ENCODE measurements at places on chromosomes 16 and 17.

DNA sequence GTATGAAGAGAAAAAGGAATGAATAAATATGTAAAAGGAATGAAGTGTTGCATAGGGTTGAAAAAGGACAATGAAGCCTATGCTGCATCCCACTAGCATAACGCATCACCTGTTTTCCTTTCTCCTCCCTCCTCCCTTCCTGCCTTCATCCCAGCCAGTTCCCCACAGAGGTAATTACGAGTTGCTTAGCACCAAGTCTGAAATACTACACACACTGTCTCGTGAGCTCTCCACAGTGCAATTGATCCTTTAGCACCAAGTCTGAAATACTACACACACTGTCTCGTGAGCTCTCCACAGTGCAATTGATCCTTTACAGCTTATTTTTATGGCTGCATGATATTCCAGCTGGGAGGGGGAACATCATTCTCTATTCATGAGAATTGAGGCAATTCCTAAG, 1.1 kb upstream of the DRC7 start:
- no peak for DNase-seq

DNA sequence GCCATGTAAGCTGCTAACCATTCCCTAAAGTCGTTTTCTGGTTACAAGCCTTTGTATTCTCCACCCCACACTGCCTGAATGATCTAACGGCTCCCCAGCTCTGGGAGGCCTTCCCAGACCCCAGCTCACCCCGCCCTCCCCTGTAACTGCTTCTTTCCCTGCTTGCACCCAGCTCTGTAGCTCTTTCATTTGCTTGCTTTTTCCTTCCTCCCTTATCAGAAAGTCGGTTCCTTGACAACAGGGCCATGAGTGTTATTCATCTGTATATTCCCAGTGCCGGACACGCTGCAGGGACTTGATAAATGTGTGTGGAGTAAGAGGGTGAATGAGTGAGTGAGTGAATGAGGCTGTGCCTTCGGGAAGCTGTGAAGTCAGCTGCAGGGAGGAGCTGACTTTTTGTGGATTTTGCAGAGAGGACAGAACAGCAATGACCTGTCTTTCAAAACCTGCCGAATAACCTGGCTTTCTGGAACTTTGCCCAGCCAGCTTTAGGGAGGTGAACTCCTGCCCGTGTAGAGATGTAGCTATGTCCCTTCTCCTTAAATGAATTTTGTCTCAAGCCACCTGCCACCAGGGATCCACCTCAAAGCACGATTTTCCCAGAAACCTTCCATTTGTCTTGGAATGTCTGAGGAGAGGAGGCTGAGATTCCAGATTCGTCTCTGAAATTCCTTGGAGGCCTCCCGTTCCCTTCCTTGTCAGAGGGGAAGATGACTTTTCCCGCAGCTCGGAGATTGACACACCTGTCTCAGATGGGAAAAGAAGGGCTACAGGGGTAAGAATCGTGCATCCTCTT, 20.0 kb upstream of the CACNG4 start:
- no peak for DNase-seq

- no peak for DNase-seq
Observed at GRCh38 chr17:31509805-31510177, 118.3 kb downstream of the RAB11FIP4 start.

DNA sequence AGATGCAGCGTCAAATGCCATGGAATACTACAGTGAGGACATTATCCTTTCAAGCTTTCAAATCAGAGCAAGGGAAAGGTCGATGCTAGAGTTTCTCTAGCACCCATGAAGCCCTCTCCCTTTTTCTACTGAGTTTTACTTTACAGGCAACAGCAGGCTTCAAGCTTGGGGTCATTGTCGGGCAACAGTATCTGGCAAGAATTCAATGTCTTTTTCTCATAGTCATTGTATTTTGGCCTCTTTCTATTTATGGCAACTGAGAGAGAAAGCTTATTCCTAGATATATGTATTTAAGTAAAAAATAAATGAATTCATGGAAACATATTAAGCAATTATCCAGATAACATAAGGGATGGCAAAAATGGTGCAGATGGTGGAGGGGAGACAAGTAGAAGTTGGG, 364 bp upstream of the CETP start:
- no peak for DNase-seq

DNA sequence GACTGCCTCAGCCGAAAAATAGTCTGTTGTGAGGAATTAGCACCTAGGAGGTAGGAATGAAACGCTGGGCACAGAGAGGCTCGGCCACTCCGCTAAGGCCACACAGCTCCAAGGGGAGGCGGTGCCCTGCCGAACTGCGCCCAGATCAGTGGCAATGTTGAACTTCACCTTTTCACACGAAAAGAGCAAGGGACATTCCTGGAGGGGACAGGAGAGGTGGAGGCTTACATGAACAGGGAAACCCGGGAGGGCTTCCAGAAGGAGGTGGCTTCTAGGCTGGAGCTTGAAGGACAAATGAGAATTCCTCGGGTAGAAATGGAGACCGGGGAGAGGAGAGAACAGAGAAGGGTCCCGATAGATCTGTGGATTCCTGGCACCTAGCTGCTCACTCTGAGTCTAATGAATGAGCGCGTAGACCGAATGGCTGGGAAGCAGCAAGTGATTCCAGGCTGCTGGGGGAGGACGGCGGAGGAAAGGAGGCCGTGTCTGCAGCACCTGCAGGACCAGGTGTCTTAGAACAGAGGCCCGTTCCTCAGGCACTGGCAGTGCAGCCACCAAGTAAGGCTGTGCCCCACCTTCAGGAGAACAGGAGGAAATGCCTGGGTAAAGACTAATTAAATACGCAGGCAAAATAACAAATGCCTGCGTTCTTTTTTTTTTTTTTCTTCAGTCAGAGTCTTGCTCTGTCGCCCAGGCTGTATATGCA, 722 bp upstream of the SLC38A10 start:
- peak; percentile 47 for DNase-seq

DNA sequence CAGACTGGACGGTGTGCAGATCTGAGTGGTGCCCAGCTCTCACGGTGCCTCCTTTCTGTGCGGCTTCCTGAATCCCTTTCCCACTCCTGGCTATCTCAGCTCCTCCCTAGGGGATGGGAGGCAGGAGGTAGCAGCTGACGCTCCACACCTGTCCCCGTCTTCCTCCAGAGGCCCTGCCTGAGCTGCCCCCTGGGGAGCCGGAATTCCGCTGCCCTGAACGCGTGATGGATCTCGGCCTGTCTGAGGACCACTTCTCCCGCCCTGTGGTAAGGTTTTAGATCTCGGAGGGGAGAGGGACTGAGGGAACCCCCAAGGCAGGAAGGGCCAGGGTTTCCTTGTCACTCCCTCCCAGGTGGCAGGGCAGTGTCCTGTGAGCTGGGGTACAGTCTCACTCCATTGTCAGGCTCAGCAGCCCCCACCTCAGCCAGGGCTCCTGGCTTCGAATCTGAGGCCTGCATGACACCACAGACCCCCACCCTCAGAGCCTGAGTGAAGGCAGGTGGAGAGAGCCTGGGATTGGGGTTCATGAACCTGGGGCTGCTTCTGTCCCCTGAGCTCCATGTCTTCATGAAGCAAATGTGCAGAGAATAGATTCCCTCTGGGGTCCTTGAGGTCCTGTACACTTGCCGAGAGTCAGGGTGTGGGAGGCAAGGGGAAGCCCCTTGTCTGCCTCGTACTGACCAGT, 6.6 kb downstream of the DEF8 start:
- DNase-seq = no peak

DNA sequence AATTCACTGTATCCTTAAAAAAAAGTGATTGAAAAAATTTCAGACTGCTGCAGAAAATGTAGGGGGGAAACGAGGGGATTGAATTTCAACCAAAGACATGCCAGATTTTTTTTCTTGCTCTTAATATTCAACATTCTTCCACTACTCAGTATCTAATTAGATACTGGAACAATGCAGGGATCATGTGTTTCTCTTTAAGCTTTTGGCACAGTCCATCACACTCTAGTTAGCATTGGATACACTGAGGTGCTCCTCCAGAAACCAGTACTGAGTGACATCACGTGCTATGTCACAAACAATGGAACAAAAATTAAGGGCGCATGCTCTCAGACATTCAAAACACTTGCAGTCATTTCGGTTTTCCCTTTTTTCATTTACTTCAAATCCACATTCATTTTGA, 298.6 kb upstream of the PSMD7 start:
- DNase-seq = no peak

DNA sequence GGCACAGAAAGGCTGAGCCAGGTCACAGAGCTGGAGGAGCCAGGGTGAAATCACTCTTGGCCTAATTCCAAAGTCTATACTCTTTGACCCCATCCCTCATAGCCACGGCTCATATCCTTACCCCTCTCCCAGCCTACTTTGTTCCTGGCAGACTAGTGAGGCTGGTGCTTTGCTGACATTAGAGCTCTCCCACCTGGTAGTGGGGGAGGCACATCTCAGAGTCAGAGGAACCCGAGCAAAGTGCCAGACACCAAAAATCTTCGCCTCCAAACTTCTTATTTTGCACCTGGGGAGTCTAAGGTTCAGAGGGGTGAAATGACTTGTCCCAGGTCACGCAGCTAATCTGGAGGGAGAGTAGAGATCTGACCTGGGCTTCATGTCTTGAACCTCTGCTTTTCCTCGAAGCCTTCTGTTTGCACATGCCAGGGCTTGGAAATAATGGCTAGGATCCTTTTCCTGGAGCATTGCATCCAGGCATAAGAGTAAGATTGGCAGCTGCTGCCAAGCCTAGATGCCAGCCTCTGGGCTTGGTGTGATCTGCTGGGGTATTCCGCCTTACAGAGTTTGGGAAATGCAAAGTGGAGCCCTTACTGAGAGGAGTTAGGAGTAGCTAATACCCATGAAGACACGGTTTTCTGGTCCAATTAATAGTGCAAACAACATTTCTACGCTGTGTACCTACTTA, 126.9 kb downstream of the SPACA3 start:
- no peak for DNase-seq

GRCh38 chr16:68355447-68356248, 44.8 kb downstream of the PRMT7 start:
- no peak for DNase-seq

- DNase-seq = no peak
Observed at GRCh38 chr16:58507963-58508670, 7.2 kb upstream of the SETD6 start.

- no peak for DNase-seq
Observed at GRCh38 chr17:7667656-7668406, 17.1 kb downstream of the ATP1B2 start.

DNA sequence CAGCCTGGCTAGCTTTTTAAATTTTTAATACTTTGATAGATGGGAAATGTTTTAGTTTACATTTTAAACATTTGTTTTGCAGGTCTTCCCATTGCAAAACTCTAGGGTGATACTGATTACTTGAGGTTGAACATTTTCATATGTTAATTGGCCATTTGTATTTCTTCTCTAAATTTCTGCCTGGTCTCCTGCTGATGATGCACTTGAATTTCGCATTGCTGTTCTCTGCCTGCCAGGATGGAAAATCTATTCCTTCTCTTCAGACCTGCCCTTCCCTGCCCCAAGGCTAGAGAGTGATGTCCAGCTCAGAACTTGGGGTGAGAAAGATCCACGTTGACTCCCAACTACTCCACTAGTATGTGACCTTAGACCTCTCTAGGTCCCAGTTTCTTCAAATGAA, 134.7 kb downstream of the PITPNC1 start:
- no peak for DNase-seq

DNA sequence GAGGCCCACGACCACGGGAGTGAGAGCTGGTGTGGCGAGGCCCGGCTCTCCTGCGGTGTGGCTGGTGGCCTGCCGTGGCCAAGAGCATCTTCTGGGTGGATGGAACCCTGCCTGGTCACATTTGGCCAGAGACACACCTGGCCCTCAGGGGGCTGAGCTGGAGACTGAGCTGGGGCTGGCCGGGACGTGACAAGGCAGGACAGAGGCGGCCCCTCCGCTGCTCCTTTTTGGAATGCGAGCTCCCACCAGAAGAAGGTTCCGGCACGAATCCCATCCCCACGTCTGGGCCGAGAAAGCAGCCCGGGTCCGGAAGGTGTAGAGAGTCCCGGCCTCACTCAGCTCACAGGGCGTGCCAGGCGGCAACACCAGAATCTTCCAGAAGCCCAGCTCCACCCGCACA, 26.0 kb upstream of the CHMP6 start:
- no peak for DNase-seq

DNA sequence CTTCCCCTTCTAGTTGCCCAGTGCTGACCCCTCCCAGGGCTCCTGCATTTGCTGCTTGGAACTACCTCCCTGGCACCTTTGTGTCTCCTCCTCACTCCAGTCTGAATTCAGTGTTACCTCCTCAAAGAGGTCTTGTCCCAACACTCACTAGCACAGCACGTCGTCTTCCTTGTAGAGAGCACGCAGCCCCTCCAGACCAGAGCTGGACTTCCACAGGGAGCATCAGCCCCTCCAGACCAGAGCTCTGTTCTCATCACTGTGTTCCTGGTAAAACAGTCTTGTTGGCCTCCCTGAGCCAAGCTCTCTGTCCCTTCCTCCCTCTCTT, 27.8 kb upstream of the MGAT5B start:
- no peak for DNase-seq

DNA sequence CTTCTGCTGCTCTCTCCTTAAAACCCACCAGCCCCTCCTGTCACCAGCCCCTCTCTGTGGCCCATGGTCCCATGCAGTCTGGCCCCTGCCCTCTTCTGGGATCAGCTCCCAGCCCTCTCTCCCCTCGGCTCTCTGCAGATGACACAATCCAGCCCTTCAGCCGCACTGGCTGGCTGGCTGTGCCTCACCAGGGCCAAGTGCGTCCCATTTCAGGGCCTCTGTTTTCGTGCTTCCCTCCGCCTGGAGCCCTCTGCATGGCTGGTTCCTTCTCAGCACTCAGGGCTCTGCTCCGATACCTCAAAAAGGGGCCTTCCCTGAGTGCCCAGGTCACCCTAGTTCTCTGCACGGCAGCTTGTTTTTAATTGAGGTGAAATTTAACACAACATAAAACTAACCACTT, 124.3 kb downstream of the SOCS1 start:
- DNase-seq = no peak

GRCh38 chr16:69072640-69072974, 32.8 kb upstream of the HAS3 start:
- no peak for DNase-seq

DNA sequence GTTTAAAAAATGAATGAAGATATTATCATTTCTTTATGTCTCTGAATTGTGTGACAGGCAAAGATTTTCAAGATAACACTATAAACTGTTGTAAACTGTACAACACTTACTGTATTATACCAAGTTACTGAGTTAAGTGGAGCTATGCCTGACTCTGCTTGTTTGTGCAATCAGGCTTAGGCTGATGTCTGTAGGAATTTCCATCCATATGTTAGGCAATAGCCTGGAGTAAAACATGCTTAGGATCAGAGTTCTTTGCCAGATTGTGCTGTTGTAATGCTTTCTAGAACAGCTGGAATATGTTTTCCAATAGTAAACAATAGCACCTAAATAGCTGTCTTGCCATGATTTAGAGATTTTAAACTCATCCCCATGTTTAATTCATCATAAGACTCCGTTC, 1496.7 kb downstream of the CDH11 start:
- no peak for DNase-seq

DNA sequence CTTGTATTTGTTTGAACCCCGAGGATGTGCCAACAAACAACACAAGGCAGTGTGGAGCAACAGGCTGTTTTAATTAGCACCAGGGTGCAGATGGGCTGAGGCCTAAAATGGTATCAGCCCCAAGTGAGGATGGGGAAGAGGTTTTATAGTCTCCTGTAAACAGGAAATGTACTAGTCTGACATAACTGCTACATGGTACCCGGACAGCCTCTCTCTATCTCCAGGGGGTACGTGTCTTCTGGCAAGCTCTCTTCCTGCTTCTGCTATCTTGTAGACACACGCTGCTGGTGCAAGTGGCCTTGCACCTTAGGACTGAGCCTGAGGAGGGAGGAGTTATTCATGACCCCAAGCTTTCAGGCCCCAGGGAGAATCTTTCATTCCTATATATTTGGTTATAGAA, 2451.0 kb downstream of the TP53TG3F start:
- DNase-seq = no peak

GRCh38 chr17:76408037-76408849, 23.8 kb downstream of the SPHK1 start:
- DNase-seq = peak; percentile 50

- DNase-seq = peak; percentile 96
Observed at GRCh38 chr17:50201276-50201854, at the start of gene COL1A1. TSS of gene COL1A1 (minus strand) at chr17:50201631. CDS start at chr17:50201513, 118 bp downstream.

Data from EL (cell line).